ENCODE measurements at places on chromosomes 3 and 15. TPM values are rescaled to one million over a fixed set of nuclear protein-coding genes. Genes with fewer than 3 reads are reported as not detected.

- no peaks in the 10 kb centered on the region for H3K36me3 ChIP-seq
- no peak overlapping the region for H3K27ac ChIP-seq
- no peak for DNase-seq
- H3K4me3 ChIP-seq = no peak overlapping the region
Measured at GRCh38 chr3:121111914-121112612, 204.1 kb downstream of the STXBP5L start.

GRCh38 chr3:104907507-104907906 is 459.2 kb upstream of the ALCAM start:
- no peak overlapping the region for H3K27ac ChIP-seq
- no peaks in the 10 kb centered on the region for H3K4me1 ChIP-seq
- H3K36me3 ChIP-seq = no peaks in the 10 kb centered on the region
- H3K4me3 ChIP-seq = no peak overlapping the region
- DNase-seq = no peak

DNA sequence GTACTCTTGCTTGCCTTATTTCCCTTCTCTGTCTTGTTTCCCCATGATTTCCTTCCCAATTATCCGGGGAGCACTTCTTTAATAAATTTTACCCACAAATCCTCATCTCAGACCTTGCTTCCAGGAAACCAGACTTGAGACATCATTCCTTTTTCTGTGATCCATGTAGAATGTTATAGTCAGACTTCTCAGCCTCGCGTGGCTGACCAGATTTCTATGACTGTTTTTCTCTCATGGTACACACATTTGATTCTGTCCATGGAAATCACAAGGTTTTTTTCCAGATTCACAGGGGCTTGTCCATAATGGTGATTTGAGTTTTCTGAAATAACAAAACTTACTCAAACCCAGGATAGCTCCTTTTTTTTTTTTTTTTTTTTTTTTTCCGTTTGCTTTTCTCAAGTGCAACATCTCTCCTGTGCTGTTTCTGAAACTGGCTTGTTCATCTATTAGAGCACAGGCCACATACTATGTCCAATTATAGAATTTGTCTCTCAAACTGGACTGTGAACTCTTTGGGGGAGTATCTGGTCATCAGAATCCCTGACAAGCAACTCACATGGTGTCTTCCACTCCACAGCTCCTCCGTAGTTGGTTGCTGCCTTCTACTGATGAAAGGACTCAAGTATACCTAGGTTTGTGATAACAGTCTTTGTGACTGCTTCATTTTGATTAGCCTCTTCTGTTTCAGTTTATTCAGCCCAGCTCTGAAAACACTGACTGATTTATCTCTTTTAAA is 50.8 kb downstream of the RBMS3 start:
- no peak overlapping the region for H3K4me3 ChIP-seq
- H3K27me3 ChIP-seq = peaks cover 4% of the 10 kb centered on the region
- H3K36me3 ChIP-seq = no peaks in the 10 kb centered on the region
- H3K4me1 ChIP-seq = no peaks in the 10 kb centered on the region
- DNase-seq = no peak

GRCh38 chr3:36394176-36394575 is 13.9 kb downstream of the STAC start:
- H3K27ac ChIP-seq = no peak overlapping the region
- no peaks in the 10 kb centered on the region for H3K36me3 ChIP-seq
- H3K27me3 ChIP-seq = peaks cover 3% of the 10 kb centered on the region
- no peak overlapping the region for H3K4me3 ChIP-seq

- H3K4me1 ChIP-seq = no peaks in the 10 kb centered on the region
- H3K36me3 ChIP-seq = peaks cover 30% of the 10 kb centered on the region
- no peak overlapping the region for H3K4me3 ChIP-seq
- DNase-seq = no peak
- H3K27ac ChIP-seq = no peak overlapping the region
Measured at GRCh38 chr3:81741216-81741615, 20.2 kb downstream of the GBE1 start.

DNA sequence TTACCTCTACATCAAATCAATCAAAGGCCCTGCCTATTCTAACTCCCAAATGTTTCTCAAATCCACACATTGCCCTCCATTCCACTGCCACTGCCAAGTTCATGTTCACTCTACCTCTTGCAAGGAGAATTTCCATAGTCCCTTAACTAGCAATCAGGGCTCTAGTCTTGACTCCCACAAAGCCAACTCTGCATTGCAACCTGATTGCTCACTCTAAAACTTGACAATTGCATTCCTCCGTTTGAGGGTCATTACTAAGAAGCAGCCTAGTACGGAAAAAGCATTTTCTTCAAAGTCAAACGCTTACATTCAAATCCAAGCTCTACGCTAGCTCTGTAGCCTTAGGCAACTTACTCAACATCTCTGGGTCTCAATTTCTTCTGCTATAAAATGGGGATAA is 1.2 kb downstream of the CPA3 start:
- H3K27me3 ChIP-seq = peaks cover 30% of the 10 kb centered on the region
- no peaks in the 10 kb centered on the region for H3K36me3 ChIP-seq
- H3K4me1 ChIP-seq = no peaks in the 10 kb centered on the region
- H3K27ac ChIP-seq = no peak overlapping the region
- DNase-seq = no peak

GRCh38 chr15:52172869-52173268 is 18.3 kb downstream of the GNB5 start:
- peaks cover 17% of the 10 kb centered on the region for H3K36me3 ChIP-seq
- peaks cover 26% of the 10 kb centered on the region for H3K4me1 ChIP-seq
- H3K27me3 ChIP-seq = no peaks in the 10 kb centered on the region
- H3K27ac ChIP-seq = no peak overlapping the region
- no peak for DNase-seq

The BOC gene
- not detected for total RNA-seq

DNA sequence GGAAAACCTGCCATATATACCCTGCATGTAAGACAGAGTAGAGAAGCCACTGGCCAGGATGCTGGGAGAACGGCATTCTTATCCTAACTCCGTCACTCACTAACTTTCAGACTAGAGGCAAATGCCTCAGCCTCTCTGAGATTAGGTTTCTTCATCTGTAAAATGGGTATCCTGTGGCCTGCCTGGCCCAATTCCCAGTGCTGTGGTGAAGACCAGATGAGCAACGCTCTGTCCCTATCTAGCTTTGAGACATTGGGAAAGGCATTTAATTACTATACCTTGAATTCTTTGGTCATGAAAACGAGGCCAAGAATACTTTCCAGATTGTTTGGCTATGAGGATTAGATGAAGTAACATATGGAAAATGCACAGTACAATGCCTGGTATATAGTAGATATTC is 35.9 kb downstream of the CEMIP start:
- H3K27me3 ChIP-seq = peaks cover 10% of the 10 kb centered on the region
- no peaks in the 10 kb centered on the region for H3K36me3 ChIP-seq
- no peak overlapping the region for H3K4me3 ChIP-seq
- no peak for DNase-seq

DNA sequence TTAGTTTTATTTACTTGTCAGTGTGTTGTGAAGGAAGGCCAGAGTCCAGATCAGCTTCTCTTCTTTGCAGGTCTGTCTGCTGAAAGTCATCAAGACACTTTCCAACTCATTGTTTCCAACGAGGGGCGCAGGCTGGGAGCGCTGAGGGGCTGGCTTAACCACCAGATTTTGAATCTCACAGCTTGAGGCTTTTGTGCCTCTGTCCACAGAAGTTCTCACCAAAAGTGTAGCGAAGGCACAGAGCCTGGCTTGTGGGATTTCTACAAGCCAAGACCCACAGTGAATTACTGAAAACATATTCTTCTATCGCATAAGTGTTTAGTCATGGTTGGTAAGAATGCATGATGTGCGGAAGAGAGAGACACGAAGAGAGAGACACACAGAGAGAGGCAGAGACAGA is 35.2 kb downstream of the BHLHE40 start:
- H3K36me3 ChIP-seq = peaks cover 4% of the 10 kb centered on the region
- peak overlapping the region; percentile 95 for H3K27ac ChIP-seq
- H3K4me1 ChIP-seq = peaks cover 72% of the 10 kb centered on the region
- DNase-seq = no peak
- H3K4me3 ChIP-seq = peak overlapping the region; percentile 18

All from activated naive CD8-positive, alpha-beta T cell treated with anti-CD3 and anti-CD28 coated beads, Interleukin-2, amount 10 ng/mL, durations not matched to agents 7 days and 5 days (primary cell).